Activated naive CD4-positive, alpha-beta T cell (primary cell): ENCODE measurements at places on chromosomes 6 and 20.

- DNase-seq = no peak
Measured at GRCh38 chr20:22985239-22985778, 49.8 kb upstream of the SSTR4 start.

- DNase-seq = no peak
Measured at GRCh38 chr6:110116258-110116657, 63.2 kb downstream of the WASF1 start.

GRCh38 chr6:6600875-6601274, 12.4 kb downstream of the LY86 start:
- DNase-seq = no peak

DNA sequence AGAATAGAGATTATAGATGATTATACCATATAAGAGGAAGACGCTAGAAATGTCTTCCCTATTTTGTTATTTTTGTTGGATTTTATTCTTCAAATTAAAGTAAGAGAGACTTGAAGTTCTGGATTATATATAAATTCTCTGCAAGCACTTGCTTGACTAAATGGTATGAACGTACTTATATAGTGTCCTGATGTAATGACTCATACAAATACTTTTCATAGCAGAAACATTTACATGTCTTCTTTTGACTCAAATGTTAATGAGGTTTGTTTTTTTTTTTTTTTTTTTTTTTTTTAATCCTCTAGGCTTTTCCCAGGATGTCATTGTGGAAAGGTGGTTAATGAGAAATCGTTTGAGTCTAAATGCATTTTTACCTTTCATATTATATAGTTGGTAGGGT, 55.0 kb downstream of the PDE7B start:
- no peak for DNase-seq

GRCh38 chr6:156658966-156659821, 118.0 kb upstream of the ARID1B start:
- DNase-seq = no peak

DNA sequence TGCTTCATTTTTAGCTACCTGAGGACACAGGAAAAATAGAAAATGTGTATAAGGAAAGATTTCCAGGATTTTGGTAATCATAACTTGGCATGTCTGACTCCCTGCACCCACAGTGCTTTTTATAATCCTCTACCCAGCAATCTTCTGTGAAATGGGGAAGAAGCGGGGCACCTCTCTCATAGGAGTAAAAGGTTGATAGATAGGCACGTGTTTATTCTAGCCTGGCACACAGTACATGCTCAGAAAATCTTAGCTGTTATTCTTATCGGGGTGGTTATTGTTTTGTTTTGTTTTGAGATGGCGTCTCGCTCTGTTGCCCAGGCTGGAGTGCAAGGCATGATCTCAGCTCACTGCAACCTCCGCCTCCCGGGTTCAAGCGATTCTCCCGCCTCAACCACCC, 87.7 kb upstream of the SALL4 start:
- DNase-seq = no peak

GRCh38 chr6:7048894-7049293, 58.9 kb upstream of the RREB1 start:
- DNase-seq = no peak

GRCh38 chr20:41004531-41005360, 23.9 kb upstream of the TOP1 start:
- DNase-seq = no peak

DNA sequence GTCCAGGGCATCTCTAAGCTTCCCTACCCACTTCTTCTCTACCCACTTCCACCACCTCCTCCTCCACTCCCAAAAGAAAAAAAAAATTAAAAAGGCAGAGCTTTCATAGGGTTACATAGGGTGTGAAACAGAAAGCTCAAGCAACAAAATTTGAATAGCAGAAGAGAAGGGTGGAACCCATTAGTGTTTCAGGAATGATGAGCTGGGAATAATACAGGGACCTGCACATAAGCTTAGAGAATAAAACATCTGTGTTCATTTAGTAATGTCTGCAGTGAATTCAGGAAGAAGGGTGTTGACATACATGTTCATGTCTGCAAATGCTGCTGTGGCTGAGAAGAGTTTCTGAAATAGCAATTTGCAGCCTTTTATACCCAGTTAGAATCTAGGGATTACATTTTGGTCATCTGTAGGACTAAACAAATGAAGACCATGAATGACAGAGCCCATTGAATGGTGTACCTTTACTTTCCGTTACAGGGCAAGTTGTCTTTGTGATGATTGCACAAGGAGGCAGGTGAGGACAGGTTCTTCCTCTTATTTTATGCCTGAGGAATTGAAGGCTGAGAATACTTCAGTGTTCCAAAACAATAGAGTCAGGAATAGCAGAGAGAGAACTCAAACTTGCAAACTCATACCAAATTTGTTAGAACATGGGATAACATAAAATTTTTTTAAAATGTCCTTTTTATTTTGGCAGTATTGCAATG, 975.1 kb downstream of the TFAP2A start:
- DNase-seq = no peak

- DNase-seq = no peak
Measured at GRCh38 chr6:125743604-125744003, 5.8 kb upstream of the HEY2 start.

GRCh38 chr20:59144831-59145196, 18.8 kb upstream of the ZNF831 start:
- DNase-seq = no peak

GRCh38 chr6:7773322-7773721, 47.4 kb downstream of the BMP6 start:
- no peak for DNase-seq

DNA sequence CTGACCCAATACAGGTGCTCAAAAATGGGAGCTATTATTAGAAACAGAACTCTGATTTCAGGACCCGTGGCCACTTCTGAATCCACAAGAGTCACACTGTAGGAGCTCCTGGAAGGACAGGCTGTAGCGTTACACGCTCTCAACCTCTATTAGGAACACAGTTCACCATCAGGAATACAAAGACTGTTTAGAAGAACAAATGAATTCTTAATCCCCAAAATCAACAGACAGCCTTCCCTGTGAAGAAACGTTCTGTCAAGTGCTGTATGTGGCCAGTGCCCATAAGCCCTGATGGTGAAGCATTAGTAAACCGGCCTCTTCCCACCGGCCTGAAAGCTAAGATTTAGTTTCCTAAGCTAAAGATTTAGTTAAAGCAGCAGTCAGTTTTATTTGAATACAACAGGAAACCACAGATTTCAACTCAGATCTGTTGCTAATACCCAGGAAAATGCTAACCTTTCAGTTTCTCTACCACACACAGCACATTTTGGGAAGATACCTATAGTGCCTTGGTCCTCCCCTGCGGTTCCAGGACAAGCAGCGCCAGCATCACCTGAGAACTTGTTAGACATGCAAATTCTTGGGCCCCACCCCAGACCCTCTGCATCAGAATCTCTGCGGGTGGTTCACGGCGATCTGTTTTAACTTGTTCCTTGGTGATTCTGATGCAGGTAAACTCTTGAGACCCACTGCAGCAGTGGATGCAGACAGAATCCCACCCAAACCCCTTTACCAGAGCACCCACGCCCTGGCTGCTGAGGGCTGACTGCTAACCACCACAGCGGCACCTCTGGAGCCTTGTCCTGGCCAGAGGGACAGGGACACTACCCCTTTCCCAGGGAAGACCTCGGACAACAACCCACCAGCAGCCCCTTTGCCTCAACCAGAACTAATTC, 33.4 kb downstream of the MTRES1 start:
- no peak for DNase-seq

DNA sequence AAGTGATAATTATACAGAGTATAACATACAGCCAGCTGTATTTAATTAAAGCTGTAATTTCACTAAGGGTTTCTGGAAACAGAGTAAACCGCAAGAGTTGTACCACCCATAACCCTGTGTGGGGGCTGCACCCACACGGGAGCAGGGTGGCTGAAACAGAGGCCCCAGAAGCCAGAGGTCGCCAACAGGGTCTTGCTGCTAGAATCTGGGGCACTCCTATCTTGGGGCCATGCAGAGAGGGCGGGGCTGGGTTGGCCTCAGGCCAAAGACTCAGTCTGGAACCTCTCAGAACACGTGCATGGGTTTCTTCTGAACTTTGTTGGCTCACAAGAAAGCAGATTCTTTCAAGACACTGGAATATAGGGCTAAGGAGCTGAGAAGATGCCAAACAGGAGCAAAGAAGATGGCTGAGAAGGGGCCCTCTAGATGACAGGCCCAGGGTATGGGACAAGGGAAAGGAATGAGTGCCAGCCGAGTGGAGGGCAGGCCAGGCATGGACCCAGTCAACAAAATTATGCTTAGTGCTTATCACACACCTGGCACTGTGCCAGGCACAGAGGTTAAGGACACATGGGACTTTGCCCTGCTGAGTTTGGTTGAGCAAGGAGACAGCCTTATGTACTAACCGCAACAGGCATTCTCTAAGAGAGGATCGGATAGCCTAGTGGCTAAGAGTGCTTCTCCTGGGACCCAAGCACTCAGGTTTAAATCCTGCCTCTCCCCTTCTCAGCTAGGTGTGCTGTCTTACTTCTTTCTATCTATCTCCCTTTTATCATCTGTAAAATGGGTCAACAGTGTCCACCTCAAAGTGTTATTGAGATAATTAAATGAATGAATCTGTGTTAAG, 96.6 kb upstream of the FOXP4 start:
- DNase-seq = no peak

GRCh38 chr6:158068893-158069799, 87.5 kb downstream of the SYNJ2 start:
- no peak for DNase-seq

DNA sequence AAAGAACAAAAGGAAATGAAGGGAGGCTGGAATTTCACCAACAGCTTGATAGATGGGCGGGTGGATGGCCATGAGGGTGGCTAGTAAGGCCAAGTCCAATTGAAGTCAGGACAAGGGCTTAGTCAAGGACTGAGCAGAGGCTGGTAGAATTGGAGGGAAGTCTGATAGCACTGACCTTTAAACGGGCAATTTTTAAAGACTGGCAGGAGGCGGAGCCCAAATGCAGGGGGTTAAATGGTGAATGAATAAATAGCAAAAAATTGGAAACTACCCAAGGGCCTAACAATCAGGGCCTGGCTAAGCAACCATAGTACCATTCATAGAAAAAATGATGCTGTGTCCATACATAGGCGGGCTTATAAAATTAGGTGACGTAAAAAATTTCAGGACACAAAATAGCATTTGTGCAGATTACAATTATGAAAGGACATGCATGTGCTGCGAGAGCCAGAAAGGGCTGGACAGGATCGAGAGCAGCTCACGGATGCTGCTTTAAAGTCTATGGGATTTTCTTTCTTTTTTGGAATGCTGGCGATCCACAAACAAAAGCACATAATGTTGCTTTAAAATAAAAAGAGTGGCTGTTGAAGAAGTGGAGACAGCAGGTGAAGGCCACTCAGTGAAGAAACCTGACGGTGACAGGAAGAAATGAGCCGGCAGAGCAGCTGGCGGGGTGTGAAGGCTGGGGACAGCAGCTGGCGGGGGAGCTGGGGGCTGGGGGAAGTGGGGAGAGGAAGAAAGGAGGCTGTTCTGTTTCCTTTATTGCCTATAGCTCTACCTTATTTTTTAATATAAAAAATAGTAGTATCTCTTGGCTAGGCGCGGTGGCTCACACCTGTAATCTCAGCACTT, 42.8 kb upstream of the TAF8 start:
- DNase-seq = no peak

DNA sequence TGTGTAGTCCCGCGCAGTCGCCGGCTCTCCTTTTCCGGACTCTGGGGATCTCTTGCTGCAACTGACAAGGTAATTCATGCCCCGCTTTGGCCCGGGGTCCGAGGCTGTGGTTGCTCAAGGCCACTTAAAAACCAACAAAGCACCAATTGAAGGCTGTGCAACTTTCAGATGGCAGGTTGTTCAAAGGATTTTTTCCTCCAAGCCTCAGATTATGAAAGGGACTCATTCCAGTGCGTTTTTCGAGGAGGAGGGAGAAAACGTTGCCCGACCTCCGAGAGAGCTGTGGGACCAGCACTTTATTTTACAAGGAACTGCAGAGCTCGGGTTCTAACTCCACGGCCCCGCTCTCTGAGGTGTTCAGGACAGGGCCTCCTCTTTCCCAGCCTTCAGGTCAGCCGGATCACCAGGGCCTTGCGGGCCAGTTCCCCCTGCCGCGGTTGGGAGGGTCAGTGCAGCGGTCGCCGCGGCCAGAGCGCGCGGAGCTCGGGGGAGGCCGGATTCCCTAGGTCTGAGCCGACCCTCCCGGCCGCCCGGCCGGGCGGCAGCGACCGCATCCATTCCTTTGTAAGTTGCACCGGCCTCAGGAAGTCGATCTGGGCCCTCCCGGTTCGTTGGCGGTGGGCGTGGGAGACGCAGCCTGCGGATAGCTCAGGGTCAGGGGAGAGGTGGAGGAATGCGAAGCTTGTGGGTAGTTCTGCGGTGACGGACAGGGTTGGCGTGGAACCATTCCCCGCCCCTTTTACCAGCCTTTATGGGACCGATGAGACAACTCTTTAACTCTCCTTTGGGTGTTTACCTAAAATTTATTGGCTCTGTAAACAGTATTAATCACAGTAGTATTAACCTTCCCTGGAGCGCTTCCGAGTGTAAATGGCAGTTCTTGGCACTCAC, 1.6 kb downstream of the UTRN start:
- no peak for DNase-seq

DNA sequence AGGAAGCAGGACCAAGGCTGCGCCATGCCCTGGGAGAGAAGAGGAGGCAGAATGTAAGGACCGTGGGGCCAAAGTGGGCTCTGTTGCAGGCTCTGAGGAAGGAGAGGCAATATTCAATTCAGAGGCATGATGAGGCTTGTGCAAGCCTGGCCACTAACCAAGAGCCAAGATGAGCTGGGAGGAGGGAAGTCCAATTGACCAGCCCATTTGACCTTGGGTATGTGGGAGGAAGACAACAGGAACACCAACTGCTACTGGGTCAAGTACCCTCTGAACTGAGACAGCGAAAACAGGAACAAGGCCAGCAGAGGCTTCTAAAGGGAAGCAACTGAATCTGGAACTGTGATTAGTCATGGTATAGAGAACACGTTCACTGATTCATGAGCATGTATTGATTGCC, 779.6 kb downstream of the MAFB start:
- no peak for DNase-seq

DNA sequence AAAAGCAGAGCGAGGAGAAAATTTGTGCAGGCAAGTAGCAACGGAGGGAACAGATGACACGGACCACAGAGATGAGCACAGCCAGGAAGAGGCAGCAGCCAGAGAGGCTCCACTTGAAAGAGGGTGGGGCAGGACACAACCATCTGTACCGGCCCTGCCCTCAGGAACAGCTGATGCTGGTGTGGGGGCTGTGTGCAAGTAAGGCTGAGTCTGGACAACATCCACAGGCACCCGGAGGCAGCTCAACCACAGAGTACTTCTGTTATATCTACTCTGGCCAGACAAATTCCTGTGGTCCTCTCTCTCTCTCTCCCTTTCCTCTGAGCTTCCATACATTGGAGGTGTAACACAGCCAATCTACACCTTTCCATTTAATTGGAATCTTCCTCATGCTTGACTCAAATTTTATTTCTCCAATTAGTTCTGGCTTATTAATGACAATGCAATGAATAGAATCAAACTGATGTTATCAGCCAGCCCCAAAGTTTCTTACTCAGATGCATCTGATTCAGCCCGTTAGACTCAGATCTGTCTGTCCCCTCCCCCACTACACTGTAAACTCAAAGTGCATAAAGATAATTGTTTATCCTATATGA, 24.9 kb downstream of the KIF13A start:
- DNase-seq = no peak
